HT1080 (cell line): ENCODE measurements at places on chromosomes 7 and 10.

DNA sequence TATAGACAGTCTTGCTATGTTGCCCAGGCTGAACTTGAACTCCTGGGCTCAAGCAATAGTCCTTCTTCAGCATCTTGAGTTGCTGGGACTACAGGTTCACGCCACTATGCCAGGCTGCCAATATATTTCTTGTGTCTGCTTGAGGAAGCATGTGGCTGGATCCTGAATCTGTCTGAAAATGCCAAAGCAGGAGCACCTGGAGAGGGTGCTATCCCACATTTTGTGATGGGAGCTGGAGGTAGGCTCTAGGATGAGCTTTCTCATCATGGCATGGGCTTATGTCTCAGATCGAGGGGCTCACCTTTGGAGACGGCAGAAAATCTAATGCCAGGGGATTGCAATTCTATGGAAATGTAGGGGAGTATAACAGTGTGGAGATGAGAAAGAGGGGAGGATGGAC lies 744.2 kb downstream of the GRID1 start:
- no peak for DNase-seq

DNA sequence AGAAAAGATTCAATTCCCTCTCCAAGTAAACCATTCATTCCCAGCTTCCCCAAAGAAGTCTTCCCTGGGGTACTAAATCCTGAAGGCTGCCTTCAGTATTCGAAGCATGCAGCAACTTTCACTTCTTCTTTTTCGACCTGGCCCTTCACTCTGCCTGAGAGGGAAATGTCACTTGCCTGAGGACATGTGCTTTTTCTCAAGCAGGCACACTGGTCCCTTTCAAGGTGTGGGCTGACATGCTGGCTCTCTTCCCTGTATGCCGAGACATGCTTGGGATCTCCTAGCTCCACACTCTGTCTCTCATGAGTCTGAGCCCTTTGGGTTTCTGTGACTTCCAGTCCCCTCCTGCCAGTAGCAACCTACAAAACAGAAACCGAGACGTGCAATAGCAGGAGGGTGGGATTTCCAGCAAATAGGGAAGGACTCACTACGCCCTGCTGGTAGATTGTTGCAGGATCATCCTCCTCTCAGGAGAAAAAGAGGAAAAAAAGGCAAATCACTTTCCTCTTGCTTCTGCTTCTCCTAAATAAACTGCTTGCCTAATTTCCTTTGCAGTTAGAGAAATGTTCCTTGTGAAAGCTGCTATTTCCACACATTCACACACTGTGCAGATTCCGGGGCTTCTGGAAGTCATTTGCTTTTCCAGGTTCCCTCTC lies 33.5 kb downstream of the FIGNL1 start:
- DNase-seq: no peak

- peak; percentile 82 for DNase-seq
Observed at GRCh38 chr7:106126170-106126938, 14.2 kb upstream of the SYPL1 start.

GRCh38 chr10:29482591-29483431 lies 152.0 kb downstream of the SVIL start:
- peak; percentile 92 for DNase-seq

GRCh38 chr7:30183749-30184369 lies 49.1 kb downstream of the MTURN start:
- DNase-seq: no peak

DNA sequence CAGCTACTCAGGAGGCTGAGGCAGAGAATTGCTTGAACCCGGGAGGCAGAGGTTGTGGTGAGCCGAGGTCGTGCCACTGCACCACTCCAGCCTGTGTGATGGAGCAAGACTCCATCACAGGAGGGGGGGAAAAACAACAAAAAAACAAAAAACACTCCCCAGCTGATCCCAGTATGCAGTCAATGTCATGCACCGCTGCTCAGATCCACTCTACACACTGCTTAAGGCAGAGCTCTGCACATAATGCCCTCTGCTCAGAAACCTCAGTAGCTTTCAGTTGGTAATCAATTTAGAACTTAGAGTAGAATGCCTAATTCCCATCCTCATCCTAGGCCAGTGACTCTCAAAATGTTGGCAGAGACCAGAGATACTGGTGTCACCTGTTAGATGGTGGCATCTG lies 43.9 kb downstream of the PDSS1 start:
- DNase-seq: no peak

- no peak for DNase-seq
Observed at GRCh38 chr7:101650579-101651081, 21.5 kb upstream of the MYL10 start.

DNA sequence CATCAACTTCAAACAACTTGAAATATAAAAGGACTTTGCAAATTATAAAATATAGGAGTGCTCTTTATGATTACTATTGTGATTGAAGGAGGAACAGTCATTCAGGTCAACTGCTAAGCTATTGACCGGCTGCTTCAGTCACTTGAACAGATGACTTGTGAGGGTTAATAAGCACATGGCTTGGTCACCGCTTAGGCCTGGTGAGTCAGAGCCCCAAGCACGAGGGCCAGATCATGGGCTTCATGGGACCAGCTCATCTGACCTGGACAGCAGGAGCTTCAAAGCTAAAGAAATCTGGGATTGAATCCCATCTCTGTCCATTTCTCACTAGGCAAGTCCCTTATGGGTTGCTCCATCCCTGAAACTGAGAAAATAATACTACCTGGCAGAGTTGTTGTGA lies 60.4 kb upstream of the ADO start:
- DNase-seq: peak; percentile 58

DNA sequence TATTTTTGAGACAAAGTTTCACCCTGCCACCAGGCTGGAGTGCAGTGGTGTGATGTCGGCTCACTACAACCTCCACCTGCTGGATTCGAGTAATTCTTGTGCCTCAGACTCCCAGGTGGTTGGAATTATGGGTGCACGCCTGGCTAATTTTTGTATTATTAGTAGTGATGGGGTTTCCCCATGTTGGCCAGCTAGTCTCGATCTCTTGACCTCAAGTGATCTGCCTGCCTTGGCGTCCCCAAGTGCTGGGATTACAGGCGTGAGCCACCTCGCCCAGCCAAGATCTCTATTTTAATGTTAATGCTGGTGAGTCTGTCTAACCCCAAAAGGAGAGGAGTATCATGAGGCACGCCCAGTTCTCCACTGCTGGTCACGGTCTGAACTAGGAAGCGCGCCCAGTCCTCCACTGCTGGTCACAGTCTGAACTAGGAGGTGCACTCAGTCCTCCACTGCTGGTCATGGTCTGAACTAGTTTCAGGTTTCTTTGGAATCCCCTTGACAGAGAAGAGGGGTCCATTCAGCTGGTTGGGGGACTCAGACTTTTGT lies 5.6 kb upstream of the LRRC27 start:
- no peak for DNase-seq

GRCh38 chr7:70734411-70734810 lies 397.5 kb upstream of the GALNT17 start:
- no peak for DNase-seq

GRCh38 chr7:24836084-24836483 lies 78.8 kb upstream of the GSDME start:
- no peak for DNase-seq

DNA sequence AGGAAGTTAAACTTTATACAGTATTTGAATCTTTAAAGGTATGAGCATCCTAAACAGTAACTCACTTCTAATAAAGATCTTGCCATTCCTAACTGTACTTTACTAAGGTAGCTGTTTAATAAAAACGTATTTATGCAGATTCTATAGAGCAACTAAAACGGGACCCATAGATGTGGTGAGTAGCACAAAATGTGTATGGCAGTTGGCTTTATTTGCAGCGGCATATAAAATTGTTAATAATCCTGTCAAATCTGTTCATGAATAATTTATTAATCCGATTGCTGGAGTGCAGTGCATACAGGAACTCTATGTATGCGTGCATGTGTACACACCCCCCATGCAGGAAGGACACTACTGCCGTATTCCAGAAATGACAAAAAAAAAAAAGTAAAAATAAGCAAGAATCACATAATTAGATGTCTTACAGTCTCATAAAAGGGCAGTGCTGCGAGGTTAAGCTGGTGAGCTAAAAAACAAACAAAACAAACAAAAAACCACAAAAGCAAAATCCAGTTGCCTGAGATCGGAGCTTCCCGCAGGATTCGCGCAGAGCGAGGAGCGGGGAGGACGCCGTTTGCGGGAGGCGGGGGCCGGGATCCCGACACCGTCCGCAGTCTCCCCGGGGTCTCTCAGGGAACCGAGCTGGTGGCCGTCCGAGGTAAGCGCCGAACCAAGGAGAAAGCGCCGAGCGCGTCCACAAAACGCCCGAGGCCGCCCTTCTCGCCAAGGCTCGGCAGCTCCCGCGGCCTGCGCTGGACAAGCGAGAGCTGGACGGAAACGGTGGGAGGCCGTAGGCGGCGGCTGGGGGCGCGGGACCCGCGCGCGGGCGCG lies 518 bp upstream of the COMMD3 start:
- DNase-seq: peak; percentile 39

DNA sequence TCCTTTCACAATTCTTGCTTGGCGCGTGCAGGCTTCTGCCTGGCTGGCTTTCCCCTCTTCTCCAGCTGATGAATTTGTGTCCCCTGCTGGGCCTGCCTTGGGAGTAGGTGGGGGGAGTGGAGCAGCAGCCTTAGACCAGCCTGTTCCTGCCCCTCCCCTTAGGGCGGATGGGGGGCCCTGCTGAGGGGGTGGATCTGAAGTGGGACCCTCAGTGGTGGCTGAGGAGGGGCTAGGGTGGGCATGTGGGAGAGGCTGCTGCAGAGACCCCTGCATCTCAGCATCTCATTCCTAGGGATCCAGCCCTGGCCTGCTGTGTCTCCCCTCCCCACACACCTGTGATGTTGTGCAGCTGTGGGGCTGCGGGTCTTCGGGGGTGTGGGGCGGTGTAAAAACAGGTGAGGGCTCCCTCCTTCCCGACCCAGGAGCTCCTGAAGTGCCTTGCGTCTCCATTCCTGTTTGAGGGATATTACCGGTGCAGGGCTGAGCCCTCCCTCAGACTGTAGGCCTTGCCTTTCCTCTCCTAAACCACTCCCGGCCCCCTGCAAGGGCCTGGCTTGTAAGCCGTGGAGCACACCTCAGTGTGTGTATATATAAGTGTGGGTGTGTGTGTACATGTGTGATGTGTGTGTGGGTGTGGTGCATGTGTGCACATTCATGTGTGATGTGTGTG lies 24.7 kb downstream of the ADCYAP1R1 start:
- DNase-seq: no peak

GRCh38 chr10:34507217-34507616 lies 307.9 kb downstream of the PARD3 start:
- DNase-seq: no peak

DNA sequence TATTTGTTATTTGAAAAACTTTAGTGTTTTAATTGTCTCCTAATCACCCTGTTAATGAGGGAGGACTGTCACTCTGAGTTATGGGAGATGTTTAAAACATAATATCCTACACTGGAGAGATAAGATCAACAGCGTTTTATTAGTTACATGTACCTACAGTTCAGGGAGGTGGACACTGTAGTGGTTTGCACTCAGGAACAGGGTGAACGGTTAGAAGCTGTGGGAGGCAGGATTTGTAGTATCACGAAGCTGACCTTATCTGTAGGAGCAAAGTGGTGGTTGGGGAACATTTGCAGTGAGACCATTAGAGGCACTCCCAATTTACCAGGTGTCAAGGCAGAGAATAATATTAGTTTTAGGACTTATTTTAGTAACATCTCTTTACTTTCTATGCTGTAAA lies 193.3 kb upstream of the KCND2 start:
- DNase-seq: no peak

GRCh38 chr7:127914693-127915092 lies 116.5 kb downstream of the LRRC4 start:
- DNase-seq: no peak

GRCh38 chr7:151679071-151679708 lies 159.5 kb upstream of the RHEB start:
- no peak for DNase-seq

DNA sequence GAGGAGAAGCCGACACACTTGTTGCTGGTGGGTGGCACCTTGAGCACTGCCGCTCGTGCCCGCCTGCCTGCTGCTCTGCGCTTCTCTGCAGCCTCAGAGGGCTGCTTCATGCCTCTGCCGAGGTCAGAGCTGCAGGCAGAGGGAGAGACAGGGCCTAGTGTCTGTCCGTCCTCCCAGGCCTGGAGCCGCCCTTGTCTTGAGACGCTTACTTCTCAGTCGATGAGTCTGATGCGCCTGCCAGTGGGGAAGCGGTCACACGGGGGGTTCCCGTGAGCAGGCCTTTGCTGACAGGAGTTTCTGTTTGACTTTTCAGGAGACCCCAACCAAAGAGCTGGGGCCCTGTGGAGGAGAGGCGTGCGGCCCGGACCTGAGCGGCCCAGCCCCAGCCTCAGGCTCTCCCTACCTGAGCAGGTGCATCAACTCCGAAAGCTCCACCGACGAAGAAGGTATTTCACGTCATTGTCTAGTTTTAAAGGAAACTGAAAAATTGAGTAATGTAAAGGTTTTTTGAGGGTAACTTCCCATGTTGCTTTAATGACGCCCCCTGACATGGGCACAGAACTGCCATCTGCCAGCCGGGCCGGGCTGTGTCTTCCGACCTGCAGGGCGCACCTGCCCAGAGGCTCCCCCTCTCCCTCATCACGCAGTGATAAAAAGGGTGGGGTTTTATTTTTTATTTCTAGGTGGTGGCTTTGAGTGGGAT lies 7.8 kb upstream of the BHLHA15 start:
- DNase-seq: no peak

DNA sequence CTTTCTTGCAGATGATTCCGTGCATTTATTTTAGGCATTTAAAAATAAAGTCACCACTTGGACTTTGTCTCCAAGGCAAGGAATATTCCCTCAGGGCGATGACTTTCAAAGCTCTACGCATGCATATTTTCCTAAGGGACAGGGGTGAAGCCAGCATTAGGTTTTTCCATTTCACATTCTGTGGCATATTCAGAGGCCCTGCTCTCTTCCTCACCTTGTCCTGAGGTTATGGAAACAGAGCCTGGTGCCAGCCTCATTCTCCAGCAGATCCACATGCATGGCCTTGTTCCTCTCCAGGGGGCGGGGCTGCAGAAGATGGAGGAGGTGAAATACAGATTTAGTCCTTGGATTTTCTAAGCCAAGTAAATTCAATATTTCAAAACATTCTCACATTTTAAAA lies 11.6 kb upstream of the LYZL1 start:
- DNase-seq: no peak

GRCh38 chr7:69782917-69783684 lies 184.8 kb downstream of the AUTS2 start:
- no peak for DNase-seq

DNA sequence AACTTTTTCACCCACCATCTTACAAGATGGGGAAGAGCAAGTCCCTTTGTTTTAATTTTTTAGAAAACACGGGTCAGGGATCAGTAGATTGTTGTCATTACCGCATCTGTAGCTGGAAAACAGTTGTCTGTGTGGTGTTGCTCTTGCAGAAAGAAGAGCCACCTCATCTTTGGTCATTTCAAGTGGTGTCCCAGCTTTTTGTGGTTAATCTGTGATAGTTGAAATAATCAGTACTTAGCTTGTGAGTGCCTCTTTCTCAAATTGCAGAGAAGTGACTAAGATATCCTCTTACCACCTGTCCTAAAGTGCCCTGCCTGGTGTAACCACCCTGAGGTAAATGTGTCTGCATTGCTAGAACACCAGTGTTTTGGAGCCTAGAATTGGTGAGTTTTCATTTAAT lies 5.5 kb downstream of the PRPF18 start:
- no peak for DNase-seq

GRCh38 chr7:4809666-4810065 lies 34.2 kb downstream of the AP5Z1 start:
- DNase-seq: no peak
